ENCODE measurements at places on chromosomes 7 and 10.

- no peak for DNase-seq
Observed at GRCh38 chr10:70927189-70927943, 39.0 kb upstream of the PCBD1 start.

GRCh38 chr7:77382532-77382931 is 33.6 kb downstream of the GSAP start:
- DNase-seq, result no peak

- no peak for DNase-seq
Observed at GRCh38 chr7:2169923-2170575, 62.7 kb downstream of the MAD1L1 start.

GRCh38 chr7:45650404-45651394 is 76.5 kb downstream of the ADCY1 start:
- DNase-seq, result no peak

DNA sequence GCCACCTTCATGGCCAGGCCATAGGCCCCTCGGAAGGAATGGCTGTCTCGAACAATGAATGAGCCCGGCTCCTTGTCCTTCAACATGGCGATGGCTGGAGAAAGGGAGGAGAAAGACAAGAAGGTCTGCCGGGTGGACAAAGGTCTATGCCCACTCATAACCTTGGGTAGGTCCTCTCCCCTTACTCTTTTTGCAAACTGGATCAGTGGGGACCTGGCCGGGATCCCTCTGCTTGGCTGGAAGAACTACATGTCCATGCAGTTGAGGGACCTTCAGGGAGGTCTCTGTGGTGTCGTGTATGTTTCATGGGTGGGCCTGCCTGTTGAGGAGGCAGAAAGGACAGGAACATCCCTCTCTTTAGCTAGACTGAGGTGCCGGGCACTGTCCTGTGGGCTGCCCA is 284.8 kb downstream of the TNS3 start:
- DNase-seq, result no peak

DNA sequence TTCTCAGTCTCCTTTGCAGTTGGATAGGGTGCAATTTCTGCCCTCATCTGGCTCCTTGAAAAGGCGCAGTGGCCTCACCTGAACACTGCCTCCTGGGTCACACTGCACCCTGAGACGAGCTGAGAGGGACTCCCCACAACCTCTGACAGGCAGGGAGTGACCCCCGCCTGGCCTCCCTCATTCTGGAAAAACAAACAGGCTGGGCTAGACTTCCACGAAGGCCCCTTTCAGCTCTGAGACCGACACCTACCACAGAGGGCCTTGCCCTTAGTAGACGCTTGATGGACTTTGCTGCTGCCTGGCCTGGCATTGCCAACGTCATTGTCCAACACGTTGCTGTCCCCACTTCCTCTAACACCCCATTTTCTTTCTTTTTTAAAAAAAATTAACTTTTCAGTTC is 8.6 kb downstream of the FAM241B start:
- DNase-seq, result no peak

- DNase-seq, result no peak
Observed at GRCh38 chr10:29802171-29802570, 167.4 kb upstream of the SVIL start.

GRCh38 chr7:149496642-149497391 is 792 bp downstream of the ZNF746 start:
- DNase-seq, result peak; percentile 48

- DNase-seq, result no peak
Observed at GRCh38 chr7:99195867-99196266, 12.0 kb downstream of the KPNA7 start.

GRCh38 chr7:69670701-69671100 is 72.4 kb downstream of the AUTS2 start:
- no peak for DNase-seq

DNA sequence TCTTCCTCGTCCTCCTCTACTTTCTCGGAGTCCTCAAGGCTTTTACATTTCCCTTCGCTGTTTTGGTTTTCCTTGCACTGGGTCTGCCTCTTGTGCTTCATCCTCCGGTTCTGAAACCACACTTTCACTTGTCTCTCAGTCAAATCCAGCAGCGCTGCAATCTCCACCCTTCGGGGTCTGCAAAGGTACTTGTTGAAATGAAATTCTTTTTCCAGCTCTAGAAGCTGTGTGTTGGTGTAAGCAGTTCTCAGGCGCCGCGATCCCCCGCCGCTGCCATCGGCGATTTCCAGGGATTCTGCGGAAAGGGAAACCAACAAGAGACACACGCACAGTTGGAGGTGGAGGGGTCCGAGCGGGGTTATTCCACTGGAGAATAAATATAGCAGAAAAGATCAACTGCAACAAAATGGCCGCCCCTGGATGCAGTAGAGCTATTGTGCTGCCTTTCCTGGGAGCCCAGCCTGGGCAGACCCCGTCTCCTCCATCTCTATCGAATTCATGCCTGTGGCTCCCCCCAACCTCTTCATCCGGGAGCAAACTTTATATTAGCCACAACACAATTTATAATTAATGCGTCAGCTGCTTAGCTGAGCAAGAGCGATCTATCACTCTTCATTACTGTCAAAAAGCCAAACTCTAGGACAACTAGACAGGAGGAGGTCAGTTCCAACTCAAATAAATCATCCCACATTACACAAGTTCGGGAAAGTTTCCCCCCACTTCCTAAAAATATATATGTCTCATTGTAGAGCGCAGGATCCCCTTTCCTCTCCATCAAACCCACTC is 1.1 kb downstream of the HOXA2 start:
- no peak for DNase-seq

DNA sequence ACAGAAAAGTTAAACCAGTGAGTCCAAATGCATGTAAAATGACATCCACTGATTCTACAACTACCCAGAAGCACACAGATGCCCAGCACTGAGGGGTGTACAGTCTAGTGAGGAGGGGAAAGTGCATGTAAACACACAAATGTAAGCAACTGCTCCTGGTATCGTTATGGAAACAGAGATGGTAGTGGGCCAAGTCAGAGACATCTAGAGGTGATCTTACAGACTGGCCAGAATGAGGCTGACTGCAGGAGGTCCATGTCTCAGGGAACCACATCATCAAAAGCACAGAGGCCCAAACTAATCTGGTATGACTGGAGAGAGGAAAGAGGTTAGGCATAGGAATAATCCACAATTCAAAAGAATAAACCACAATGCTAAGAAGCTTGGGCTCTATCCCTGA is 176.5 kb downstream of the SRPK2 start:
- DNase-seq, result no peak

DNA sequence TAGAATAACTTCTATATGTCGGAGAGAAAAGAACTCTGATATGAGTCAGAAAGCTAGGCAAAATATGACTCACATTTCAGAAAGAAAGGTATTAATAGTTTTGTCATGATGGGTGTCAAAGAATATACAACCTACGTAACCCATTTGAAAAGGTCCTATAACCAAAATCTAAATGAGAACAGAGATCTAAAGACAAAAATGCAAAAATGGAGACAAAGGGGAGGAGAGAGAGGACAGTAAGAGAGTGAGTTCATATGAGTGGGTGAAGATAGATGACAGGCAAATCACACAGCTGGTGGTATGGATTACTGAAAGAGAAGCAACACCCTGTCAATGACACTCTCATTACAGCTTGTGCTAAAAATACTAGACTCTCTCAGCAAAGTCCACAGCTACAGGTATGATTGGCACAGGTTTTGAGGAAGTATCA is 25.6 kb downstream of the ANKMY2 start:
- no peak for DNase-seq

DNA sequence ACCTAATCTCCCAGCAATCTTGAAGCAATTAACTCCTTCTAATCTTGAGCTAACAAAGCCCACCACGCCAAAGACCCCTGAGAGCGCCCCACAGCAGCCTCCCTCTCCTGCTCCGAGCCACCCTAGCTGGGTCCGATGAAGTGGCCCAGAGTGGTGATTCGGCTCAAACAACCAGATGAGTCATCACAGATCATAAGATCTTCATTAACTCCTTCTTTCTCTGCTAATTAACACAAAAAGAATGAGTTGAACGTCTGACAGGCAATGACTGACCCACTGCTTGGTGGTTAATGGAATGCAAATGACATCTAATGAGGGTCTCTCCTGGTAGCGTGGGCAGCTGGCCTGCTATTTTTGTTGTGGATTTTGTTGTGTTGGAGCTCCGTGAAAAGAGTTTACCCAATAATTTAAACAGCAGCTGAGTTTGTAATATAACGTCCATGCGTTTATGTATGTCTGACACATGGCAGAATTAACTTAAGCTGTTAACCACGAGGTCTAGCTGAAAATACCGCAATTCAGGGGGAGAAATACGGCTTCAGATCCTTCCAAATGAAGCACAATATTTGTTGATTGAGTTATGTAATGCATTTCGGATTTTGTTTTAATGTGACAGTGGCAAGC is 161.4 kb downstream of the RAB11FIP2 start:
- DNase-seq, result no peak

- no peak for DNase-seq
Observed at GRCh38 chr10:78602201-78602932, 466.4 kb upstream of the ZMIZ1 start.

DNA sequence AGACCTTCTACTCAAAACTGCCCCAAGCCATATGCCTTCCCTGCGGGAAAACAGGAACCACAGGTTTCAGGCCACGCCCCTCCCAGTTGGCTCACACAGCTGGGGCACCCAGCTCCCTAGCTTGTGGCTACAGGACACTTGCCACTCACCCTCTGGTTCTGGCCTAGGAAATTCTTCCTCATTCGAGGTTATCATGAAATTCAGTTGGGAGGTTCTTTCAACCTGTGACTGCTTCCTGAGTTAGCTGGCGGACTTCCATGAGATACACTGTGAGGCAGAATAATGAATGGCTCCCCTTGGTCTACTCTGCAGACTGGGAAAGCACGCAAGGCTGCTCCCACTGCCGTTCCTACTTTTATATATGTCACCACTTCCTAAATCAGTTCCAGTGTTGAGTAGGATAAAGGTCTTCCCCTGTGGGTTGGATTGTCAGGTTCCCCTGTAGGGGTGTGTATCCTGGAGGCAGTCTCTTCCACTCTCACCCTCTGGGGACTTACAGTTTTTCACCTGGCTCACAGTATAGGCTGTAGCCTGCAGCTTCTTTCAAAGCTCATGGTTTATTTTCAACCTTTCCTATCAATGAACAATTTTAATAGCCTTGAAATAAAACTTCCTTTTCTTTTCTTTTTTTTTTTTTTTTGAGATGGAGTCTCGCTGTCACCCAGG is 37.0 kb downstream of the GPR22 start:
- no peak for DNase-seq

DNA sequence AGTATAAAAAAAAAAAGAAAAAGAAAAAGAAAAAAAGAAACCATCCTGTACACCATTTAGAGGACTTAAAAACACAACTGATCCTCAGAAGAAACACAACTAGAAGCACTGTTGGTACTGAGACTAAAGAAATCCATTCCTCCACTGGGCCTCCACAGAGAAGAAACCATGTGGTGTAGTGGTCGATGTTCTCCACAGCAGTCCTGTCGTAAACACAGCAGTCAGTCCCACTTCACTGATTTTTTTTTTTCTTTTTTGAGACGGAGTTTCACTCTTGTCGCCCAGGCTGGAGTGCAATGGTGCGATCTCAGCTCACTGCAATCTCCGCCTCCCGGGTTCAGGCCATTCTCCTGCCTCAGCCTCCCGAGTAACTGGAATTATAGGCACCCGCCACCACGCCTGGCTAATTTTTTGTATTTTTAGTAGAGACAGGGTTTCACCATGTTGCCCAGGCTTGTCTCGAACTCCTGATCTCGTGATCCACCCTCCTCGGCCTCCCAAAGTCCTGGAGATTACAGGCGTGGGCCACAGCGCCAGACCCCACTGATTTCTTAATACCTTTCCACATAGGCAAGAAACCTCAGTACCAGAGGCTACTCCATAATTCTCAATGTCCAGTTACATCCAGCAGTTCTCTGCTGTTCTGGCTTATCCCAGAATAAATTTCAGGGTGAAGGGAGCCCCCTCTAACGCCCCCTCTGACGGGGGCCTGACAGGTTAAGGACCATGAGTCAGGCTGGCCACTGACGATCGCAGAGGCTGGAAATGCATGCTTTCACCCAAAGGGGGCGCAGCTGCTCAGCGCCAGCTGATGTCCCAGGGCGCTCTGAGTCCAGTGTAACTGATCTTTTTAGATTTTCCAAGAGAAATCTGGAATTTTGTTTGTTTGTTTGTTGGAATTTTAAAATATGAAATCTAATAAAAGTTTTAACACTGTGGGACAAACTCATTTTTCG is 24.8 kb upstream of the FFAR4 start:
- no peak for DNase-seq

DNA sequence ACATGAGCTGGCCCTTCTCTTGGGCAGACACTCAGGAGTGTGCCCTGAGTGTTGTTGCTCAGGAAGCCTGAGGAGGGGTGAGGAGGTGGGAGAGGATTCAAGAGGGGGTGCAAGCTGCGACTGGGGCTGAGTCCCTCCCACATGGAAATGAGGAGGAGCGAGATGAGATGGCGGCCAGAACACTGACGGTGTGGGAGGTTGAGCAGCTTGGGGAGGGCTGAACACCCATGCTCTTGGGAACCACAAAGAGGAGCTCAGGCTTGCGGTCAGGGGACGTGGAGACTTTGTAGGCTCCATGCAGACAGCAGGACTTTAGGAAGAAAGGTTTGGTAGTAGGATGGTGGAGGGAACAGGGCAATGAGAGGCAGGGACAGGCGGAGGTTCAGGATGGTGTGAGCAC is 163.2 kb upstream of the SHH start:
- DNase-seq, result no peak

DNA sequence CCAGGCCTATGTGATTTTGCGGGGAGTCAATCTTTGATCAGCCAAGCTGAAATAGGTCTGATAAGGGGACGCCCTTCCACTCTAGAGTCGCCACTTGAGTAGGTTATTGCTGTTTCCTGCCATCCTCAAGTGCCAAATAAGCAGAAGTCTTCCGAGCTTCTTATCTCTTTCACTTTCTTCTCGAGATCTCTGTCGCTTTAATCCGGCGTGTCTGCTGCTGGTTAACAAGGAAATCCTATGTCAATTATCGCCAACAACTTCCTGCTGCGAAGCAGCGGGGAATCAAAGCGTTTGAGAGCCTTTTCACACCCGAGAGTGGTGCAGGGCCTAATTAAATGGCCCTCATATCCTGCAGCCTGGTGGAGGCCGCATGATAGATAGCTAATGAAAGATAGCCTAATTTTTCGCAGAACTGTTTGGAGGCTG is 215.9 kb downstream of the RAB11FIP2 start:
- peak; percentile 1 for DNase-seq

DNA sequence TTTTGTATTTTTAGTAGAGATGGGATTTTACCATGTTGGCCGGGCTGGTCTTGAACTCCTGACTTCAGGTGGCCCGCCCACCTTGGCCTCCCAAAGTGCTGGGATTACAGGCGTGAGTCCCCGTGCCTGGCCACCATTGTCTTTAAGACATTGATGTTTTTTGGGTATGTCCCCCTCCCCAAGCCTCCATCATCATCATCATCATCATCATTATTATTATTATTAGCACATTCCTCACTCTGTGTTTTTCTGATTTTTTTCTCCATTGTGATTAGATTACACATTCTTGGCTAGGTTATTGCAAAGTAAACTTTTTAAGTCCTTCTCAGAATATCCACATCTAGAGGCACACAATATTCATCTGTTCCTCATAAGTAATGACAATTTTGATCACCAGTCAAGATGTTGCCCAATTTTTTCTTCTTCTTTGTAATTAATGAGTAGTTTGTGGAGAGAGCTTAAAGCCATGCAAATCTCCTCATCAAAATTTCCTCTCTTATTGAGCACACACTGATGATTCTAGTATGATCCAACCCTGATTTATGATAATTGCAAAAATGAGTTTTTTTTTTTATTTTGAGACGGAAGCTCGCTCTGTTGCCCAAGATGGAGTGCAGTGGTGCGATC is 47.5 kb downstream of the EPC1 start:
- no peak for DNase-seq

Data from immature natural killer cell (primary cell).